ENCODE measurements at places on chromosomes 7 and 10.
A peak's percentile ranks its signal among the peaks of the same experiment; 100 is the strongest.

DNA sequence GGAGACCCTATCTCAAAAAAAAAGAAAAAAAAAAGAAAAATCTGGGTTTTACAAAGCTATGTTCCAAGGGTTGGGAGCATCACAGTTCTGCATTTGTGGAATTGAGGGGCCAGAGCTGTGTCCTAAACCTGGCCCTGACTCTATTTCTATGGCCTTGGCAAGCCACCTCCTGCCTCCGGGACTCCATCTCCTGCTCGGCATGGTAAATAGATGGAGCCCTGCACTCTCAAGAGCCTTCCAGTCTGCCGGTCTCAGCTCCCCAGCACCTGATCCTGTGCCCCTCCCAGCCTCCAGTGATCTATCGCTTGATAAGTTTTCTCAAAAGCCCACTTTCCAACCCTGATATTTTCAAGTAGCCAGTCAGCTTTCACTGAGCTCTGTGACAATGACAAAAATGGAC, 43.0 kb downstream of the KCNH2 start:
- peak; percentile 30 for DNase-seq

DNA sequence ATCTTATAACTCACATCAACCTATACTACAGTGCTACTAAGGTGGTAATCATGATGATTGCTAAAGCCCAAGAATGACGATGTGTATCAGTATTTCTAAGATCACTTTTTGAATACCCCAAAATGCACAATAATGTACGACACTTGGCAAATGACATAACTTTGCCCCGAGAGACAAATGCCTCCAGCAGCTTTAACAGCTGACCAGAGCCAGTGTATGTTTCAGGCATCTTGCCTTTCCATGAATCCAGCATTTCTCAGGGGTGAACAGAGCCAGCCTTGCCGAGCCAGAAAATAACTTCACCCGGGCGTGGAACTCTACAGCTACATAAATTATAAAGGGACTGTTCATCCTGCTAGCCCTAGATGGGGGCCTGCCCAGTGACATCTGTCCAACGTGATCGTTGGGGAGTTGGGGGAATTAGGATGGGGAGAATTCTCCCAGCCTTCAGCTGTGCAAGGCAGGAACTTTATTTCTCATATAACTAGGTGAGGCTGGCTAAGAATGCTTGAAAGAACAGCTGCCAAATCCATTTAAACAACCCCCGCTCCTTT, 1.8 kb downstream of the IGFBP3 start:
- DNase-seq: no peak

GRCh38 chr7:29370531-29371314, 176.1 kb downstream of the CHN2 start:
- DNase-seq: no peak

- DNase-seq: no peak
These were observed 82.4 kb upstream of the KCND2 start for GRCh38 chr7:120190566-120190965.

GRCh38 chr10:29811751-29812427, 177.1 kb upstream of the SVIL start:
- no peak for DNase-seq

- DNase-seq: no peak
These were observed 198.4 kb downstream of the SNX10 start for GRCh38 chr7:26489906-26490639.

GRCh38 chr10:62851442-62851841, 35.3 kb upstream of the EGR2 start:
- no peak for DNase-seq

GRCh38 chr7:57328457-57328856, 121.5 kb upstream of the ZNF716 start:
- DNase-seq: no peak

DNA sequence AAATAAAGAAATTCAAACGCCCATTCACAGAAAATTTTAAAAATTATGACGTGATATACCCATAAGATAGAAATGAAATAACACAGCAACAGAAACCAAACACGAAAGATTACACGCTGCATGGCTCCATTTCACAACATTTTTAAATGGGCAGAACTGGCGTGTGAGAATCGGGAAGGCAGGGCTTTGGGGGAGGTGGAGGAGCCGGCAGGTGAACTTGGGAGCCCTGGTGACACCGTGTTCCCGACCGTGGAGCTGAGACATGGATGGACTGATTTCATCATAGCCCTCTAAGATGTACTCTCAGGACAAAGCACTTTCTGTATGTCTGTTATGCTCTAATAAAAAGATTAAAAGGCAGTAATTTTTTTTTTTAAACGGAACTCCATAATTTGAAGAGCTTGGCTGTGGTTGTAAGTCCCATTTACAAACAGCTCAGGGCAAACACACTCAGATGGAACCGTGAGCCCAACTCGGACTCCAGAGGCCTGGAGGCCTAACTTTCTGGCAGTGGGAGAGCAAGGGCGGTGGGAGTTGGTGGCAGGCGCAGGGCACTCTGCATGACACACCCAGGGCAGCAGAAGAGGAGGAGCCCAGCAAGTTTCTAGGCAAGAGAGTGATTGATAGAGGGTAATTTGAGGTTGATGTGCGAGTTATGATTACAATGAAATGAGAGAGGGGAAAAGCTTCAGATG, 203.4 kb downstream of the MAD1L1 start:
- DNase-seq: peak; percentile 54

GRCh38 chr7:6071406-6071805, 40.2 kb downstream of the ANKRD61 start:
- no peak for DNase-seq

DNA sequence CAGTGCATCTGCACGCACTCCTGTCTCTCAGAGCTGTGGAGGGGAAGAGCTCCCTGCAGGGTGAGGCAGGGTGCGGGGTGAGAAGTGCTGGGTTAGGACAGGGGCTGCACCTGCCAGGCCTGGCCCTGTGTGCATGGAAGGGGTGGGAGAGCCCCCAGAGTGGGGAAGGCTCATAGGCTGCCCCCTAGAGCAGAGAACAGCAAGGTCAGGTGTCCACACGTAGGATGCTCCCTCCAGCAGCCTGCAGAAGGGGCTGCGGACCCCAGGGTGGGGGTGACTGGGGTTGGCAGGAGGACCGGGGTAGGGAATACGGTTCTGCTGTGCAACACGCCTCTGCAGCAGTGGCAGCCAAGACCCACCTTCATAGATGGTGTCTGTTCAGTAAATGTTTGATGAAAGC, 208.6 kb downstream of the PTPRN2 start:
- DNase-seq: no peak

- no peak for DNase-seq
These were observed 95.7 kb upstream of the EEPD1 start for GRCh38 chr7:36057323-36057722.

- DNase-seq: no peak
These were observed 18.3 kb downstream of the TAF3 start for GRCh38 chr10:7836571-7836970.

GRCh38 chr10:5442065-5442989, 30.0 kb downstream of the NET1 start:
- no peak for DNase-seq

GRCh38 chr10:65423043-65423442, 1502.8 kb upstream of the LRRTM3 start:
- no peak for DNase-seq

DNA sequence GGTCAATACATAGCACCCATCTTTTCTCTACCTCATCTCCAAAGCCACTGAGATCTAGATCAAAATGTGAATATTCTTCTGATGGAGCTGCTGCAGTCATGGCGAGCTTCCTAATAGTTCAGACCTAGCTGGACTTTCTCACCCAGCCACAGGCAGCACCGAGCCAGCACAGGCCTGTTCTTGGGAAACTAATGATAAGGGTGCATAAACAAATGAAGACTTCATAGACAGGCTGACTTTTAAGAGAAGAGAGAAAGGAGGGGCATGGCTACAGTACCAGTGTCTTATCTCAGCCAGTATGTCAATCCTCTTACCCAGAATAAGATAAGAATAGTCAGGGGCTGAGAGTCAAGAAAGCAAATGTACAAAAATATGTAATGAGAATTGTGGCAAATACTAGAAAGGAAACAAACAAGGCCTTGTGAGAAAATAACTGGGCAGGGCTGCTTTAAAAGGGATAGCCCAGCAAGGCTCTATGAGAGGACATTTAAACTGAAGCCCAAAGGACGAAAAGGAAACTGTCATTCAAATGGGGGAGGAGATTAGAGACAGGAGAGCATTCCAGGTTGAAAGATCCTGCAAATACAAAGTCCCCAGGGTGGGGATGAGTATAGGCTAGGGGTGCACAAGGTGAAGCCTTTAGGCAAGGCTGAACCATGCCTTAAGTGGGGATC, 21.8 kb upstream of the CDK14 start:
- DNase-seq: no peak

DNA sequence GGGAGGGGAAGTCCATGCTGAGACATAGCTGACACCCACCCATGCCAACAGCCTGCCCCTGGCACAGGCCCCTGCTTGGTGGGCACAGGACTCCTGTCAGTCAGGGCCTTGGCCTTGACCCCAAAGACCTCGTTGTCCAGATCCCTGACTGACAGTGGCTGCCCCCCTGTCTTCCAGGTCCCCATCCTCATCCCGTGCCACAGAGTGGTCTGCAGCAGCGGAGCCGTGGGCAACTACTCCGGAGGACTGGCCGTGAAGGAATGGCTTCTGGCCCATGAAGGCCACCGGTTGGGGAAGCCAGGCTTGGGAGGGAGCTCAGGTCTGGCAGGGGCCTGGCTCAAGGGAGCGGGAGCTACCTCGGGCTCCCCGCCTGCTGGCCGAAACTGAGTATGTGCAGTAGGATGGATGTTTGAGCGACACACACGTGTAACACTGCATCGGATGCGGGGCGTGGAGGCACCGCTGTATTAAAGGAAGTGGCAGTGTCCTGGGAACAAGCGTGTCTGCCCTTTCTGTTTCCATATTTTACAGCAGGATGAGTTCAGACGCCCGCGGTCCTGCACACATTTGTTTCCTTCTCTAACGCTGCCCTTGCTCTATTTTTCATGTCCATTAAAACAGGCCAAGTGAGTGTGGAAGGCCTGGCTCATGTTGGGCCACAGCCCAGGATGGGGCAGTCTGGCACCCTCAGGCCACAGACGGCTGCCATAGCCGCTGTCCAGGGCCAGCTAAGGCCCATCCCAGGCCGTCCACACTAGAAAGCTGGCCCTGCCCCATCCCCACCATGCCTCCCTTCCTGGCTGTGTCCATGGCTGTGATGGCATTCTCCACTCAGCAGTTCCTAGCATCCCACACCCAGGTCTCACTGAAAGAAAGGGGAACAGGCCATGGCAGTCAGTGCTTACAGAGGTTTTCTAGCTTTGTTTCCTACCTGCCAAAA, 197.2 kb downstream of the EBF3 start:
- no peak for DNase-seq

- DNase-seq: no peak
These were observed 9.6 kb downstream of the FAM53B start for GRCh38 chr10:124734311-124735166.

DNA sequence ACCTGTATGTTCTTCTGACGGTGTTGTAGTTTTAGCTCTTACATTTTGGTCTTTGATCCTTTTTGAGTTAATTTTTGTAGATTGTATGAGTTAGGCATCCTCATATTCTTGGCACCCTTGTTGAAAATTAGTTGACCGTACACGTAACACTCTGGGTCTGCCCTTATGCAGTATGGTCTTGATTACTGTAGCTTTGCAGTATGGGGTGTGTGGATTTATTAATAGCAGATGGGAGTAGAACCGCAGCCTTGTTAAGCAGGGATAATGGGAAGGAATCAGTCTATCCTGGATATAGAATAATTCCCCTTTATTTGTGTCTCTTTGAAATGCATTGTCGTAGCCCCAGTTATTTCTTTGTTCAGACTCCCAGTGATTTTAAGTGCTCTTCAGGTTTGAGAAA, 95.5 kb downstream of the UBE3C start:
- DNase-seq: no peak

DNA sequence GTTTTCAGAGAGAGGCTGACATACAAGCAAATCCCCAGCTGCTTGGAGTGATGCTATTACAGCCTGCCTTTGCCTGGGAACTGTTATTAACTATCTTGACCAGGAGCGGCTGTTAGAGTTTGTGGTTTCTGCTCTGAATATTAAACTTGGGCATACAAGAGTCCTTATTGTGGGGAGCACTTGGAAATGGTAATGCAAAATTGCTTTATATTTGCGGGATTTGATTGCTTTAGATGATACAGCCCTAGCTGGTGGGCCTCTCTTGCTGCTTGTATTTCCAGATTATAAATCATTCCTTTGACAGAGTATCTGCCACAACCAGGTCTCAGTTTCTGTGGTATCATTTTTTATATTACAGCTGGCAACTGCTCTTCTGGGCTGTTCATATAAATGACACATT, 101.9 kb upstream of the FAM204A start:
- no peak for DNase-seq

DNA sequence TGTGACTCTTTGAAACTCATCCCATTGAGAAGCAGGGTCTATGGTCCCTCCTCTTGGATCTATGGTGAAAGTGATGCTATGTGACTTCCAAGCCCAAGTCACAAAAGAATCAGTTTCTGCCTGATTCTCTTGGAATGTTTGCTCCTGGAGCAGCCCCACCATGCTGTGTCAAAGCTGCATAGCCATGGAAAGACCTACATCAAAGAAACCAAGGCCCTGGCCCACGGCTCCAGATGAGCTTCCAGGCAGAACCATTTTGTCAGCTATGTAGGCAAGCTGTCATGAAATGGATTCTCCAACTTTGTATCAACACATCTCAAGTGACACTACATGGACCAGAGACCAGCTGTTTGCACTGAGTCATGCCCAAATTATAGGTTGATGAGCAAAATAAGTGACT, 77.0 kb downstream of the AASS start:
- DNase-seq: no peak

GRCh38 chr10:78964952-78965633, 103.7 kb upstream of the ZMIZ1 start:
- peak; percentile 71 for DNase-seq

DNA sequence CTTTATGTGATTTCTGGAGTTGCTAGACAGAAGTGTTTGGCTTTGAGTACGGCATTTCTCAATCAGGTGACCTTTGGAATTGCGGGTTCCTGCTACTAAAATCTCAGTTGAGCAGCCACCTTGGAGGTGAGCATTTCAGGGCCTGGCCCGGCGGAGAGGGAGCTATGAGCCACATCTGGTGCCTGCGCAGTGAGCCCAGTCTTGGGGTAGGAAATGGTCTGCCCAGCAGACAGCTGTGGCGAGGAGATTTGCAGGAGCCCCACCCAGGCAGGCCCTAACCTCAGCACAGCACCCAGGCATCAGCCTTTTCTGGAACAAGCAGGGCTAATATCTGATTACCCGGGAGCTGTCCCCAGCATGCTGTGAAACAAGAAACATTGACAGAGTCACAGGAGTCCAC, 547.9 kb upstream of the FOXK1 start:
- DNase-seq: peak; percentile 65

Measured in posterior cingulate gyrus (tissue), 11 donors.